ENCODE measurements at places on chromosomes 3 and 15.

DNA sequence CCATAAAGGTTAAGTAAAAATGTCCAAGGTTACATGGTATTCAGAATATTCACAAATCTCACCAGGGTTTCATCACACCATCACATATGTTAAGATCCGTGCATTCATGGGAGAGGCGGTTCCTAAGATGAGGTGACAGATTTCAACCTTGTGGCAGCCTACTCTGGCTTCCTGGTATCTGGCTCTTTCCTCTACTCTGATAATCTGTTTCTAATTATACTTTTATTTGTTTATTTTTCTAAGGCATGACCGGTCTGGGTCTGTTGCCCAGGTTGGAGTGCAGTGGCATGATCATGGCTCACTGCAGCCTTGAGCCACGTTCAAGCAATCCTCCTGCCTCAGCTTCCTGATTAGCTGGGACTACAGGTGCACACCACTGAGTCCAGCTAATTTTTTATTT lies 34.4 kb downstream of the RAF1 start:
- no peak for DNase-seq

GRCh38 chr3:42013691-42014457 lies 52.0 kb upstream of the ULK4 start:
- no peak for DNase-seq

- no peak for DNase-seq
Measured at GRCh38 chr3:129161860-129162271, 1.0 kb upstream of the ISY1 start.

DNA sequence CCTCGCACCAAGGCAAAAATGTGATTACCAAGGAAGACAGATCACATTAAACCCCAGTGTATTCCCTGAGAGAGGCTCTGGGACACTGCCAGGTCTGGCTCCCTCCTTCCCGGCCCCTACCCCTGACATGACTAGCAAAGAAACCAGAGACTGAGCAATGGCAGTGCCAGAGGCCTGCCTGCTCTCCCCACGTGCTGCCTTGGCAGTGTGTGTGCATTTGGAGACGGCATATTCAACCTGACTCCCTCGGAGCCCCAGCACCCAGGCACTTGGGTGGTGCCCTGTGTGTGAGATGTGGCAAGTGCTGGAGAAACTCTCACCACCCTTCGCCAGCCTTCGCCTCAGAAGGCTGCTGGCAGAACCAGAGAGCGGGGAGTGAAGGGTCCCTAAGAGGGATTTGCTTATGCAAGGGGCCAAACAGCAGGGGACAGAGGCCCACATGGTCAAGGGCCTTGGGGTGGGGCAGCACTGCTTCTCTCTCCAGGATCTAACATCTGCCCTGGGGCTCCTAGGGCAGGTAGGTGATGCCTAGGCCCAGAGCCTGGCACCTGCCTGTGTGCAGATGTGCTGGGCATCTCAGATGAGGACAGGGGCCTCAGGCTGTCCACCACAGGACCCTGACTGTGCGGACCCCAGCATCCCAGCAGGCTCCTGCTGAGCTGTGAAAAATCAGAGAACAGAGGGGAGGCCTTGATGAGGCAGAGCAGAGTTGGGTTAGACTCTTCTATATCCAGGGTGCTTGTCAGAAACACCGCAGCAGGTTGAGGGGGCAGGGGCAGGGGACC lies 23.6 kb upstream of the PLXNA1 start:
- no peak for DNase-seq

GRCh38 chr3:189597918-189598317 lies 33.3 kb upstream of the TP63 start:
- DNase-seq = no peak

- DNase-seq = no peak
Measured at GRCh38 chr3:11909726-11910125, 63.0 kb upstream of the TAMM41 start.
